ENCODE measurements at places on chromosomes 1 and 21.

DNA sequence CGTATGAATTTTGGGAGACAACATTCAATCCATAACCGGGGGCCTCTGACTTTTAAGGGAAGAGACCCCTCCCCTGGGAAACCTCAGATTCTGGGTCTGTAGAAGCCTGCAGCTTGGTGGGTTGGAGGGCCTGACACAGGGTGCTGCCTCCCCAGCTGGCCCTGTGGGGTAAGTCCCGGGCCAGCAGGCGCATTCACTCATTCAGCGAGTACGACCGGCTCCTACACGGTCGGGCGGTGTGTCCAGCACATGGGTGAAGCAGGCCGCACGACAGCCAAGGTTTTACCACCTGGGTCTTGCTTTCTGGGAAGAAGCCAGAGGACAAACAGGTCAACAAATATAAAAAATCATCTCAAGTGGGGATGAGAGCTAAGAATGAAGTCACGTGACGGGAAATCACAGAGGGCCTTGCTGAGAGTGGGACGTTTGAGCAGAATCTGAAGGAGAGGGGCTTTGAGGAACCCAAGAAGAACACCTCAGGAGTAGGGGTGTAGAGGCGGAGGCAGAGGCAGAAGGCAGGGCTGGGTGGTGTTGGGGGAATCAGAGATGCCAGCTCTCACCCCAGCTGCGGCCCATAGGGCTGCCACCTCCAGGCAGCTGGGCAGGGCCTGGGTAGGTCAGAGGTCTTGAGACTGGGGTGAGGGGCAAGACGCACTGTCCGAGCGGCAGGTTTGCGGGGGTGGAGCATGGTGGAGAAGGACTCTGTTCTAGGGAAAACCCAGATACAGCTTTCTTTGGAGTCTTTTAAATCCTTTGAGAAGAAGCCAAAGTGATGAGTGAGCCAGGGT is 333.3 kb upstream of the VAMP3 start:
- no peak for DNase-seq

DNA sequence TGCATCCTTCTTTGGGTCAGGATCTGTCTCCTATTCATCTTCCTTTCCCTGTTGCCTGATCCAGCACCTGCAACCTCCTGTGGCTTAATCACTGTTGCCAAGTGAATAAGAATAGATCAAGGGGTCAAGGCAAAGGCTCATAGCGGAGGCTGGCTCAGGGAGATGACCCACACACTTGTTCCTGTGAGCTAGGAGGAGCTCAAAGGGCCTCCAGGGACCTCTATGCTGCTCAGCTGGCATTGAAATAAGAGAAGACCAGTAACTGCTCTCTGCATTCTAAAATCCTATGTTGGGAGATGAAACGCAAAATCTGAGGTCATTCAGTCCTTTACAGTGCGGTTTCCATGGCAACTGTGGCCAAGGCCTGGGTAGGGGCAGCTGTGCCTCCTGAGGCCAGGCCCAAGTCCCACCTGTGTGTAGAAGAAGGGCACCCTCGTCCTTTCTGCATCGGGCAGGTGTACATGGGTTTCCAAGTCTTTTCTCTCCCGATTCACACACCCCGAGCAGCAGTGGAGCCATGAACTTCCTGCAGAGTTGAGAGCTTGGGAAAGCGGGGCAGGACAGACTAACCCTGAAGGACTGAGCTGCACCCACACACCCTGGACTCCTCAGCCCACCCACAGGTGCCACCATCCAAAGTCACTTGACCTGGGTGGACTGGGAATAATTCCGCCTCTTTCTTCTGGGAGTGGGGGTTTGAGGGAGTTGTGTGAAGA is 27.8 kb upstream of the STUM start:
- no peak for DNase-seq

- no peak for DNase-seq
These were observed 27.6 kb downstream of the ZNF496 start for GRCh38 chr1:247304031-247304430.

GRCh38 chr1:34696230-34696629 is 58.6 kb upstream of the GJB5 start:
- DNase-seq, result no peak

- no peak for DNase-seq
These were observed 100.1 kb upstream of the GCLM start for GRCh38 chr1:94009304-94009703.

DNA sequence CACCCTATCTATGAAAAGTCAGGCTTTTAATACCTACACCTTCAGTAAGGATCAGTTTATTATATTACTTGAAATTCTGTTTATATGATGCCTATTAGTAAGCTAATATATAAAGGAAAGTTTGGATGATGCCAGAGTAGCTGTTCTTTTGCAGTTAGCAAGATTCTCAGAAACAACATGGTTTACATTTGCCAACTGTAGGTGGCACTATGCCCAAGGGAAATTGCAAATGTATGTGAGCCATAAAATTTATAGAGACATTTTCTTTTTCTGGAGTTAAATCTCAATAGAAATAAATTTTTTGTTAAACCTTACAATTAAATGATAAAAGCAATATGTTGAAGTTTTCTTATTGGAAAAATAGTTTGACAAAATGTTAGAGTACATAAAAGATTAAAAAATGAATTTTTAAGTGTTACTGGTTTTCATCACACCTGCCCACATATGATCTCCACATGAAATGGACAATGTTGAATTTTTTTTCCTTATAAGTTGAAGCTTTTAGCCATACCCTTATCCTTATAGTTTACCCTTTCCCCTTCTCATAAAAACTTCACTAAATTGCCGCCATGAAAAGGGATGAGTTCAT is 32.1 kb upstream of the EPHX4 start:
- DNase-seq, result peak; percentile 32

Measured in COLO829 (cell line).